ENCODE measurements at places on chromosomes 5 and 9. TPM values are rescaled to one million over a fixed set of nuclear protein-coding genes. Genes with fewer than 3 reads are reported as not detected.

The FSTL4 gene
- total RNA-seq, result not detected

The FOXD4L3 gene
- not detected for total RNA-seq

The RPL35 gene
- total RNA-seq, result 2,714 TPM

The PALM2AKAP2 gene
- 1.9 TPM for total RNA-seq

The GHR gene
- total RNA-seq, result 3.5 TPM

The PLPP7 gene
- total RNA-seq, result 1.7 TPM

The ASPN gene
- 11.2 TPM for total RNA-seq

The ORM2 gene
- total RNA-seq, result not detected

The CXCL14 gene
- total RNA-seq, result not detected

The OSMR gene
- 20.1 TPM for total RNA-seq

The PCDHGA11 gene
- total RNA-seq, result 12.0 TPM

The GLDC gene
- 0.09 TPM for total RNA-seq

The PCDHB11 gene
- 0.69 TPM for total RNA-seq

The TMEM252 gene
- total RNA-seq, result not detected

The PIP5KL1 gene
- total RNA-seq, result 3.5 TPM
